ENCODE measurements at places on chromosomes 11 and 22.

GRCh38 chr22:48520884-48521588 lies 1306.6 kb downstream of the BRD1 start:
- no peak for DNase-seq

DNA sequence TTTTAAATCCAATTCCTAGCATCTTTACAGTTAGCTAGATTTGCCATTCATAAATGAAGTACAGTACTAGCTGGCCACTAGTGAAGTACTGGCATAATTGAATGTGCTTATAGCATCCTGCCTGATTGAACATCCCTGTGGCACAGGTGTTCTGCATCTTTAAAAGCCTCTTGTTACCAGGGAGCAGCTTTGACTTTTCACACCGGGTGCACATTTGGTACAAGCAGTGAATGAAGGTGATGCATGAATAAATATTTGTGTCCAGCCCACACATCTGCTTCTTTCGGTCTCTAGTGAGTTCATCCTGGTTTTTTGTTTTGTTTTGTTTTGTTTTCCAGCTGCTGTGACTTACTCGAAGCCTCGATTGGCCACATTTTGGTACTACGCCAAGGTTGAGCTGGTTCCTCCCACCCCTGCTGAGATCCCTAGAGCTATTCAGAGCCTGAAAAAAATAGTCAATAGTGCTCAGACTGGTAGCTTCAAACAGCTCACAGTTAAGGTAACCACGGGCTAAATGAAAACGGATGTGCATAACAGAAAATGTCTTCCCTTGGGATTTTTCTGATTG lies 5.3 kb downstream of the ATP5MG start:
- no peak for DNase-seq

GRCh38 chr22:17772958-17773605 lies 1.2 kb downstream of the BID start:
- DNase-seq, result no peak

DNA sequence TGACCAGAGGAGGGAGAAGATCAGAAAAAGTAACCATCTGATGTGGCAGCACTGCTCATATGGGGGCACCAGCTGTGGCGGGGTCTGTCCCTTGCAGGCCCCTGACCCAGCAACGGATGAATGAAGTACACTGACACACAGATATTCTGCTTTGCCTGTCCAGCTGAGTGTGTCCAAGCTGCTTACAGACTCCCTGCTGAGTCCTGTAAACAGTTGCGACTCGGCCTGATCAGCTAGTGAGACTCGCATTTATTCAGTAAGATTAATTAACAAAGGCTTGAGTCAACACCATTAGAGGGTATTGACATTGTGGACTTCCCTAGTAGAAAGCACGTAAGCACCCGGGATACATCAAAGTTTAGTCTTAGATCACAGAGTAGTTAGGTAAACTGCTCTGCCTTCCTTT lies 15.3 kb upstream of the OR10D3 start:
- DNase-seq, result no peak

GRCh38 chr11:8477680-8478079 lies 116.3 kb downstream of the STK33 start:
- DNase-seq, result no peak

GRCh38 chr11:130181295-130182272 lies 22.0 kb downstream of the ST14 start:
- no peak for DNase-seq
